Astrocyte of the cerebellum (primary cell): ENCODE measurements at places on chromosomes 11 and 22.

DNA sequence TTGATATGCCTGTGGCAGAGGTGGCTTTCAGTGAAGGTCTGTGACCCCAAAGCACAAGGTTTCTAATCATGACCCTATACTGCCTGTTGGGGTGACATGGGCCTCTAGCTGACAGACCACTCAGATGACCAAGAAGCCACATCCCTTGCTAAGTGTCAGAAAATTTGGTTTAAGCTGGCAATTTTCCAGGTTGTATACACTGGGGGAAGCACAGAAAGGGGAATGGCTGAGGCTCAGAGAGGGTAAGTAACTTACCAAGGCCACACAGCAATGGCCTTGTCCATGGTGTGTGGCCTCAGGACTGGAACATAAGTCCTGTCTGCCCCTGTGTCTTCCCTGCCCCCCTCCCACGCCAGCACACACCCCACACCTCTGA is 66.9 kb upstream of the PRDM11 start:
- DNase-seq: no peak

GRCh38 chr11:120013325-120014250 is 124.3 kb downstream of the TRIM29 start:
- DNase-seq: no peak

- no peak for DNase-seq
Measured at GRCh38 chr11:67314218-67314617, 10.9 kb downstream of the SSH3 start.

GRCh38 chr11:2453436-2453835 is 8.6 kb downstream of the KCNQ1 start:
- DNase-seq: no peak

GRCh38 chr11:46944356-46945075 is 8.0 kb downstream of the CSTPP1 start:
- DNase-seq: no peak

GRCh38 chr11:88354912-88355311 is 17.4 kb upstream of the CTSC start:
- no peak for DNase-seq

DNA sequence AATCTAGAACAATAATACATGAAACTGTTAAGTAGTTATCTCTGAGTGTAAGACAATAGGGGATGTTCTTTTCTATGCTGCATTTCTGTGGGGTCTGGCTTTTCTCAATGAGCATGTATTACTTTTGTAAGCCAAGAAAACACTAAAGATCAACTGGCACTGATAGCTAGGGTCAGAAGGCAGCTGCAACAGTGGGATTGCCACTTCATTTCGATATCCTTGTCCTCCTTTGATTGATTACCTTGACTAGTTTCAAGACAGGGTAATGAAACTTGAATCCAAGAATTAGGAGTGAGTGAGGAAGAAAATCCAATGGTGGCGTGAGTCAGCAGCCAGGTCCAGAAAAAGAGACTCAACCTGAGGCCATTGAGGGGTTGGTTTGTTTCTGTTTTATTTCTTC is 46.5 kb downstream of the FEZ1 start:
- no peak for DNase-seq

- no peak for DNase-seq
Measured at GRCh38 chr11:122734848-122735496, 79.5 kb downstream of the UBASH3B start.

- no peak for DNase-seq
Measured at GRCh38 chr11:125202362-125202880, 37.9 kb downstream of the PKNOX2 start.

DNA sequence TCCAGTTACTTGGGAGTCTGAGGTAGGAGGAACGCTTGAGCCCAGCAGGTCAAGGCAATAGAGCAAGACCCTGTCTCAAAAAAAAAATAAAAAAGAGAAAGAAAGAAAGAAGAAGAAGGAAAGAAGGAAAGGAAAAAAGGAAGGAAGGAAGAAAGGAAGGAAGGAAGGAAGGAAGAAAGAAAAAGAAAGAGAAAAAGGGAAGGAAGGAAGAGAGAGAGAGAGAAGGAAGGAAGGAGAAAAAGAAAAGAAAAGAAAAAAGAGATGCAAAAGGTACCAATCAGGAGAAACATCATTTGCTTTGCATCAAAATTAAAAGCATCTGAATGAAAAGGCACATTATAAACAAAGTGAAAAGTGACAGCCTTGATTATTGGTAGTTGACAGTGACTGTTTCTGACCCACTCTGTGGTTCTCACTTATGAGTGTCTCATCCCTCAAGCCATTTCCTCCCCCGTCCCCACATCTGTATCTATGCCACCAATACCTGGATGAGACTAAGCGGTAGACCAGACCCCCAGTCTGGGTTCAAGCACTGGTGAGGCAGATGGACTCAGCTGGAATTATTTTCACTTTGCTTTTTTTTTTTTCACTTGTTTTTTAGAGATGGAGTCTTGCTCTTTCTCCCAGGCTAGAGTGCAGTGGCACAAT is 33.0 kb upstream of the XBP1 start:
- no peak for DNase-seq

- DNase-seq: no peak
Measured at GRCh38 chr22:23850136-23850611, 7.5 kb upstream of the SLC2A11 start.

DNA sequence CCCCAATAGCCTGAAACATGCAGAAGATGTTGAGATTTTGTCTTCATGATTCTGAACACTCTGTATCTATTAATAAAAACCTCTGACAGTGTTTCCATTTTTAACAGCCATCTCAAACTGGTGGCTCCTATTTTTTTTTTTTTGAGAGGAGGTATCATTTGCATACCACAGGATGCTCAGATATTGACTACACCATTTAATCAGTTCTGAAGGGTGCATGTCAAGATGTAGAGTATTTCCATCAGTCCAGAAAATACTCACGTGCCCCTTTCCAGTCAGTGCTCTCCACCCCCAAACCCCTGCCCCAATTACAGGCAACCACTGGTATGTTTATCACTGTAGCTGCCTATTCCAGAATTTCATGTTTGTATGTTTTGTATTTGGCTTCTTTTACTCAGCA is 85.3 kb upstream of the SORL1-AS1 start:
- no peak for DNase-seq

- DNase-seq: no peak
Measured at GRCh38 chr11:108160970-108161566, 39.7 kb downstream of the ACAT1 start.

- DNase-seq: no peak
Measured at GRCh38 chr11:36243641-36244040, 45.6 kb downstream of the COMMD9 start.

DNA sequence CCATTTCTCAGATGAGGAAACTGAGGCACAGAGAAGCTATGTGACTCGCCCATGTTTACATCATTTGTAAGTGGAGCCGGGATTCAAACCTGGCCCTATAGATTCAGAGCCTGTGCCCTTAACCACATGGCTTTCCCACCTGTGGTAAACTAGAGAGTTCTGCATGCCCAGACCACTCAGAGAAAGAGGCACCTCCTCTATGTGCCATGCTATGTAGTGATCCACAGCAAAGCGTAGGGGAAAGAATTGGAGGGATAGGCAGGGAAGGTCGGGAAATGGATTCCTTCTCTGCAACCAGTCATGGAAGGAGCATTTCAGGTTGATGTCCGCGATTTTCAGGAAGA is 15.4 kb upstream of the POU2AF2 start:
- no peak for DNase-seq

DNA sequence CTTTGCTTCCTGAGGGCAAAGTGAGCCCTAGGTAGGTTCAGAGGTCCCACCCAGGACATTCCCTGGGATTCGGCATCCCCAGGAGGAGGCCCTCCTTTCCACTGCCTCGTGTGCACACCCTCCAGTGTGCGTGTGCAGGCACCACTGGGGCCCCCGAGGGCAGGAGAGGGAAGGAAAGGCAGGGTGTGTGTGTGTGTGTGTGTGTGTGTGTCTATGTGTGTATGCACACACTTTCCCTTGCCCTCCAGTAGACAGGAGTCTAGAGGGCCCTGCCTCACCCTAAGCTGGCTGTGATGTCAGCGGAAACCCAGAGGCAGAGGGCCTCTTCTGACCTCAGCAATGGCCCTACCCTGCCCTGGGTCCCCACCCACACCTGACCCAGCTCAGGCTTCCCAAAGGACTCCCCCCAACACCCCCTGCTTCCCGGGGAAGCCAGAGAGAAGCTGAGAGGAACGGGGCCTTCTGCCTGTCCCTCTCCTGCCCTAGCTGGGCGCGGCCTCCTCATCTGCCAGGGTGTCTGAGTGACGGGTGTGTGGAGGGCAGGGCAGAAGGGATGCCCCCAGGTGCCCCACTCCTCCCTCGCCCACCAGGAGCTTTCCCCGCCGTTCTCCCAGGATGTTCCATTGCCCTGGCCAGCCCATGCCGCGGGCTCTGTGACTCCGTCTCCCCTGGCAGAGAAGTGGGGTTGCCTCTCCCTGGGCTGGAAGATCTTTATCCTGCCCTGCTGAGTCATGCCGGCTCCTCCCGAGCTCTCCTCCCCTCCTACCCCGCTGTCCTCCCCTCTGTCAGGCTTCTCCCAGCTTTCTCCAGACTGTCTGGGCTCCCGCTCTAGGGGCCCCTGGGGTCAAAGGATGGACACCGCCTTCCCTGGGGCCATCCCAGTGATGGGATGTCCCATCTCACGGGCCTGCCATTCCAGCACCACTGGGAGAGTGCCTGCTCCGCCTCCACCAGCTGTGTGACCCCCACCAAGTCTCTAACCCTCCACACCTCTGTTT is 6.0 kb upstream of the CLCF1 start:
- DNase-seq: no peak

DNA sequence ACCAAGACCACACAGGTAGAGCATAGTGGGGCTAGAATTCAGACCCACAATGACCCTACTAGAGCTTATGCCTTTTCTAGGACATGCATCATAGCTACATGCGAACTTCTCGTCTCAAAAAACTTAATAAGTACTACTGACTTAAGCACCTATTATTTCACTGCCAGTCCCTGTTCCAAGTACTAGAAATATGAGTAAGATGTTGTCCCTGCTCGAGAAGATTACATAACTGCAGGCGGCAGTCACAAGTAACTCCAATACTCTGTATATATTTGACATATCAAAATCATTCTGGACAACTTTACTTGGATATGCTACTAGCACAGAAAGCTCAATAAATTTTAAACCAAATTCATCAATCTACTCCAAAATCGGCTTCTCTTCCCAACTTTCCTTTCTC is 235.0 kb downstream of the TTC28 start:
- DNase-seq: no peak

- no peak for DNase-seq
Measured at GRCh38 chr11:122509091-122509490, 146.4 kb upstream of the UBASH3B start.

DNA sequence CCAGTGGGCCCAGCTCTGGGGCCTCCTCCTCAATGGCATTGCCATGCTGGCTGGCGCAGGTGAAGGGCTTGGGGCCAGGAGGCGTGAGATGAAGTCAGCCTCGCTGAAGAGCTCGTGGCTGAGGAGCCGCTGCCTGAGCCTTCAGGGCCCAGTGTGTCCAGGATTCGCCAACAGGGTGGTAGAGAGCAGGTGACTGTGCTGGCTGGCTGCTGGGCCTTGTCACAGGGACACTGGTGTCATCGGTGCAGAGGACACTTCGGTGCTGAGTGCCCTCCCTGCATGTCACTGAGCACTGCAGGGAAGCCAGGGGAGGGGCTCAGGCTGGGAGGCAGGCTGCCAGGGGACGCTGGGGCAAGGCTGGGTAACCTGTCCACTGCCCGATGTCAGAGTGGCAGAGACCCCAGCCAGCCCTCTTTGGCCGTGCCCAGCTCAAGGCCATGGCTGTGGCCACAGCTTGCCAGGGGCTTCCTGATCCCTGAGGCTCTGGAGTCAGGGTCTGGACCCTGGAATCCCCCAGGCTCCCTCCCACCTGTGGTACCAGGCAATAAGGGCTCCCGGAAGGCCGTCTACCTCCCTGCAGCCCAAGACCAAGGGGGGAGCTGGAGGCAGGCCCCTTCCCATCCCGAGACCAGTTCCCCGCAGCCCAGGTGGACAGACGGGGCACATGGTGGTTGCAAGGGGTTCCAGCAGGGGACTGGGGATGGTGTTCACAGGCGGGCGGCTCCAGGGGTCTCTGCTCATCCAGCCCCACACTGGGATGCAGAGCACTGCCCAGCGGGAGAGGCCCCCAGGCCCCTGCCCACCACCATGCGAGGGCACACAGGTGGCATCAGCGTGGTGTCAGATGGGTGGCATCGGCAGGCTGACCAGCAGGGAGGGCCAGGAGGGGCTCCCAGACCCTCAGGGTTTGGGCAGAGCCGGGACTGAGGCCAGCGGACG is 63.9 kb downstream of the ARFGAP3 start:
- no peak for DNase-seq

DNA sequence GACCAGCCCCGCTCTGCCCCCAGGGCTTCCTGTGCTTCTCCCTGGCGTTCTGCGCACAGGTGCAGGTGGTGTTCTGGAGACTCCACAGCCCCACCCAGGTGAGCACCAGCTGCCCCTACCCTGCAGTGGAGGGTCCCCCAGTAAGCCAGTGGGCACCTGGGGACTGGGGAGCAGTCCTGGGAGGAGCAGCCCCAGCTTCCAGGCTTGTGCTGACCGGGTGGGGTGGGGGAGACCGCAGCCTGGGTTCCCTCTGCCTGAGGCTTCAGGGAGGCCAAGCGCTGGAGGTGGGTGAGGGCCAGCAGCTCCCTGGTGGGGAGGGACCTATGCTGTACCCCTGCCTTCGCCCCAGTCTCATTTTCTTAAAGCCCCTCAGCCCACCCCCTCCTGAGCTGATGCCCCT is 6.9 kb downstream of the TSPAN32 start:
- DNase-seq: no peak

GRCh38 chr22:49827271-49827852 is 311 bp downstream of the BRD1 start:
- DNase-seq: no peak

- no peak for DNase-seq
Measured at GRCh38 chr22:42331014-42331413, 60.6 kb upstream of the TCF20 start.

- DNase-seq: no peak
Measured at GRCh38 chr11:131686836-131687235, 316.4 kb downstream of the NTM start.

DNA sequence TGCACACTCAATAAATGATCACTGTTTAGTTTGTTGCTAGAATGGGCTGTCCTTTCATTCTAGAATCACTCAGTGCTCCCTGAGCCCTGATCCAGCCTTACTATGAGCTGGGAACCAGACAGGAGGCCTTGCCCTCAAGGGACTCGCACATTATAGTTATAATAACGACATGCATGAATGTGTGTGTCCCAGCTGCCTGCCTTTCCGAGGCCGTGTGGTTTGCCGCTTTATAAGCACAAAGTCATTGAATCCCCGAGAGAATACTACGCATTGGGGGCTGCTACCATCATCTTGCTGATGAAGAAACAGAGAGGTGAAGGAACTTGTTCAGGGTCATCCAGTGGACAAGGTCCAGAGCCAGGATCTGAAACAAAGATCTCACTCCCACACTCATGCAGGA is 75.7 kb downstream of the NFAM1 start:
- no peak for DNase-seq

DNA sequence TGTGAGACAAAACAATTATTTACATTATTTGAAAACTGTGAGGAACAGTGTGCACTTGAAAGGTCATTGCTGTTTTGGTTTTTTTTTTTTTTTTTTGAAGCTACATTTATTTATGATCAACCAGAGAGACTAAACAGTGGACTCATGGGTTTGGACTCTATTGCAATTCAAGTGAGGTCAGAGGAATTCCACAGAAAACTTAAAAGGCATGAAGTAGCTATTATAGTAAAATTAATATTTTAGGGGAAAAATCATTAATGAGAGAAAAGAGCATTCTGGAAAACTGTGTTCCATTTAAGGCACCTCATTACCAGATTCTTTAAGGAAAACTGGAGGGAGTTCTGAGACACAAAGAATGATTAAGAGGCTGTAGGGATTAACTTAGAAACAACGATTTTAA is 102.8 kb downstream of the WNT11 start:
- no peak for DNase-seq
